Spleen (tissue), 13 donors: ENCODE measurements at places on chromosomes 12 and 14.

DNA sequence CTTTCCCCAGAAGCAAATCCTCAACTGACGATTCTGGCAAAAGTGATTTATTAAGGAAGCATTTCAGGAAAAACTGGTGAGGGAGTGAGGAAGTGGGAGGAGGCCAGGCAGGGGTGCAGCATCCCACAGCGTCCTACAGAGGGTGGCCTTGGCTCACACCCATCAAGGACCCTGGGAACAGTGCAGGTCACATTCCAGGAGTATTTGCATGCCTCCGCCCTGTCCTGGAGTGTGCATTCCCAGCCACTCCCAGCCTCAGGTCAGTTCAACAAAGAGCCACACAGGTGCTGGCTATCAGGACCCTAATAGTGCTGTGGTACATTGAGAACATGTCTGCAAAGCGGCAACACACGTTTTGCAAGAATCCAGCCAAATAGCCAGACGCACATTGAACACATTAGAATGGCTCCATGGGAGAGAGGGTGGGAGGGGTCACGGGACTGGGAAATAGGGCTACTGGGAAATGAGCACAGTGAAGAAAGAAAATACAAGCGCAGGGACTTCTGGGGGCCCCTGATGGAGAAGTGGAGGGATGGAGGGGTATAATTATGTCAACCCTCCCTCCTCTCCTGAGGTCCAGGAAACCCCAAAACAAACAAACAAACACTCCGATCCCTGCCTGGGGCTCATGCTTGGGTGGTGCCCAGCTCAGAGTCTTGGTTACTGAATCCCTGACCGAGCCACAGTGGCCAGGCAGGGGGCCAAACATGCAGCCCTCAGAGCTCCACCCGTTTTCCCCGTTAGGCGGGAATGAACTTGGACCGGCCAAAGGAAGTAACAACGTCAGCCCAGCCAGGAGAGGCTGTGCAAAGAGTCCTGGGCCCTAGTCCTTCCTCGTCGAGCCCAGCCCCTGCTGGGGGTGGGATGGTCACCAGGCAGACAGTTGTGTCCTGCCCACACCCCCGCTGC is 36.5 kb downstream of the CMKLR1 start:
- peak; percentile 77 for DNase-seq

- DNase-seq, result no peak
Measured at GRCh38 chr12:6469092-6469491, 1.4 kb downstream of the VAMP1 start.

DNA sequence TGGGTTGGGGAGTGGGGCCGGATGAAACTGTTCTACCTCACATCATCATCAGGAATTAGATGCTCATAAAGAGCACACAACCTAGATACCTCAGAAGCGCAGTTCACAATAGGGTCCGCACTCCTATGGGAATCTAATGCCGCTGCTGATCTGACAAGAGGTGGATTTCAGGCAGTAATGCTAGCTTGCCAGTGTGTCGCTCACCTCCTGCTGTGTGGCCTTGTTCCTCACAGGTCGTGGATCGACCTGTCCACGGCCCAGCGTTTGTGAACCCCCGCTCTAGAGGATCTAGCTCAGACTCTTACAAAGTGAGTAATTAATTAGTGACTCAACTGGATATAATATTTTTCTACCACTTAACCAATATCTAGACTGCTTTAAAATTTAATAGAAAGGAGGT is 5.8 kb downstream of the PPP1R12A start:
- no peak for DNase-seq

- no peak for DNase-seq
Measured at GRCh38 chr12:31832740-31833729, 104.2 kb upstream of the AMN1 start.

GRCh38 chr14:61646366-61647116 is 48.8 kb upstream of the HIF1A start:
- DNase-seq, result no peak

- DNase-seq, result peak; percentile 92
Measured at GRCh38 chr14:103122947-103123633, at the start of gene TNFAIP2. TNFAIP2 (plus strand) TSS chr14:103123461; CDS start chr14:103126458, 2,997 bp downstream.

DNA sequence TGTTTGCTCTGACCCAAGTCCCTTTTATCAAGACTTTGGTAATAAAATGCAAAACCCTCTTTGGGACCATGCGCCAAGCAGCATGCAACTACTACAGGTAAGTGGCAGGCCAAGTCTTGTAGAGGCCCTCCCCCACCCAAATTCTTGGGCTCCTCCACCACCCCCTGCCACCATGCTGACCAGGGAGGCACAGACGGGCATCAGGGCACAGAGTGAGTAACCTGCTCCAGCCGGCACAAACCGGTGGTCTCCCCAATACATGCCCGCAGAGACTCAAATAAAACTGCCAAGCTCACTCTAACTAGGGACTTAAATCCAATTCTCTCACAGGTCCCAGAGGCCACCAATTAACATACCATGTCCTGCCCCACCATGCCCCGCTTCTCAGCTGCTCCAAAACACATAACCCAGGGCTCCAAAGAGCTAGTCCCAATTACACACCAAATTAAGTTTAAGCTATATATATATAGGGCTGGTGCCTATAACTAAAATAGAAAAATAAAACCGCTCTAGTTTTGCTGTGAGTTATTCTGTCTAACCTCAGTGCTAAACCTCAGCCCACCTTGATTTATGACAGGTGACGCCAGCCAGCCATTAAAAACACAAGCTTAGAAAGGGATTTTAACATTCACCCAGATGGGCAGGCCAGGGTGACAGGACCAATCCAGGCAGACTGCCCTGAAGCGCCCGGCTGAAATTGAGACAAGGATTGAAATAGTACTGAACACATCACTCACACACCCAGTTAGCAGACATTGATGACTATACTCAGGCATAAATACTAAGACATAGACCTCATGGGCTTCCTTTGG is 81.0 kb downstream of the CLMN start:
- peak; percentile 35 for DNase-seq

- DNase-seq, result peak; percentile 69
Measured at GRCh38 chr12:54596526-54596946, 8.1 kb upstream of the PPP1R1A start.

DNA sequence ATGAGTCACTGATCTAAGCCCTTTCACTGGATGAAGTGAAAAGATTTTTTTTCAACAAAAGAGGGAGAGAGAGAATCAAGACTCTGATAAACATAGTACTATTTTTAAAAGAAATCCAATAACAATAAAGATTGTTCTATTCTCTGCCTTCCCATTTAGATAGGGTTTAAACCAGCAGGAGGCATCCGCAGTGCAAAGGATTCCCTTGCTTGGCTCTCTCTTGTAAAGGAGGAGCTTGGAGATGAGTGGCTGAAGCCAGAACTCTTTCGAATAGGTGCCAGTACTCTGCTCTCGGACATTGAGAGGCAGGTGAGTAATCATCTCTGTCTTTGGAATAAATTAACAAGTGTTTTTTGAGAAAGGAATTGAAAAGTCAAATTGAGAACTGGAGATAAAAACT is 124.9 kb downstream of the DERA start:
- no peak for DNase-seq

GRCh38 chr12:1297639-1298175 is 296.7 kb downstream of the FBXL14 start:
- no peak for DNase-seq

DNA sequence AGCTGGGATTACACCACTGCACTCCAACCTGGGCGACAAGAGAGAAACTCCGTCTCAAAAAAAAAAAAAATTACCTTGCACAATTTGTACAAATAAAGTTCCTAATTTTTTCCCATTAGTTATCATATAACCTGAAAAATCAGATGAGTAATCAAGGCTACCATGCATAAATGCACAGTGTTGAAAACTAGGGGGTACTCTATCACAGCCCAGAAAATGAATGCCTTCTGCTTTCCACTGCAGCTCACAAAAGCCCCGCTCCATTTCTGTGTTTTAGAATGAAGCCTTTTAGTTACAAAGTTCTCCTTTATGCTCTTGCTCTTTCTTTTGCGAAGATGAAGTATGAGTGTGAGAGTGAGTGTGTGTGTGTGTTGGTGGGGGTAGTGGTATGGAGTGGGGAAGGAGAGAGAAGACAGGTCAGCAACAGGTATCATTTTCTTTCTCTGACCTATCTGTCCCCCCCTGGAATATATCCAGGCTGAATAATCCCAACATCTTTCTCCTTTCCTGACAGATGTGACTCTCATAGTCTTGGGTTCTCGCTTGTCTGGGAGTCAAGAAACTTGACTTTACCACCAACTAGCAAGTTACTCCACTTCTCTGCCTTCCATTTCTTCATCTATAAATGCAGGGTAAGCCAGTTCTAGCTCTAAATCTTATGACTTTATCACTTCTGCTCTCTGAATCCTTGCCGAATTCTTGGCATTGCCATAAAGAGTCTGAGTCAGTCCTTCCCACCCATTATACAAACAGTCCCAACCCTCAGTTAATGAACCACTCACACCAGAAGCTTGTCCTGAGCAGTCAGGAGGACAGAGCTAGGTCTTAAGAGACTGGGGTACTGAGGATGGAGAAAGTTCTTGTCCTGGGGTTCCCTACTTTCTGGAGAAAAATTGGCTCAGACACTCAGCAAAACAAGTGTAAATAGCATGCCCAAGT is 16.1 kb downstream of the BIN2 start:
- DNase-seq, result no peak

- DNase-seq, result peak; percentile 4
Measured at GRCh38 chr12:47860279-47860841, 40.7 kb upstream of the HDAC7 start.

DNA sequence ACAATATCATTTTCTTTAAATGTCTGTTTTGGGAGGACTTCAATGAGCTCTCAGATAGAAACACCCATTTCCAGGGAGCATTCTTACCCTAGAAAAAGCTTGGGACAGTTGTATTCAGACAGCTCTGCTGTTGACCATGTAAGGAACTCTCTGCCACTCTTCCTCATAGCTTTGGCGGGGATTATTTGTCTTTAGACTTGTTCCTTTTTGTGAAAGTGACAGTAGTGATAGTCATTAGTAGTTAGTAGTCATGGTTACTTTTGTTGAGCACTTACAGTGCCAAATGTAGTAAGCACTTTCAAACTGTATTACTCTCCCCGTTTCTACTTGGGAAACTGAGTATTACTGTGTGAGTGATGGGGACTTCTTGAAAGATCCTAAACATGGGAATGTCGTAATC is 167.3 kb downstream of the RGS6 start:
- no peak for DNase-seq

- no peak for DNase-seq
Measured at GRCh38 chr14:72894623-72895378, 900 bp upstream of the DPF3 start.

- DNase-seq, result no peak
Measured at GRCh38 chr12:52496054-52496453, 3.0 kb upstream of the KRT6A start.

GRCh38 chr12:72057330-72057914 is 118.8 kb downstream of the TPH2 start:
- DNase-seq, result no peak

- DNase-seq, result no peak
Measured at GRCh38 chr12:27331291-27331926, 1.2 kb upstream of the BMAL2 start.

- no peak for DNase-seq
Measured at GRCh38 chr14:75609606-75610475, 31.4 kb downstream of the FLVCR2 start.

GRCh38 chr12:70069221-70070105 is 173.8 kb upstream of the CNOT2 start:
- DNase-seq, result no peak
